ENCODE measurements at places on chromosomes 12 and 14.
A peak's percentile ranks its signal among the peaks of the same experiment; 100 is the strongest.

DNA sequence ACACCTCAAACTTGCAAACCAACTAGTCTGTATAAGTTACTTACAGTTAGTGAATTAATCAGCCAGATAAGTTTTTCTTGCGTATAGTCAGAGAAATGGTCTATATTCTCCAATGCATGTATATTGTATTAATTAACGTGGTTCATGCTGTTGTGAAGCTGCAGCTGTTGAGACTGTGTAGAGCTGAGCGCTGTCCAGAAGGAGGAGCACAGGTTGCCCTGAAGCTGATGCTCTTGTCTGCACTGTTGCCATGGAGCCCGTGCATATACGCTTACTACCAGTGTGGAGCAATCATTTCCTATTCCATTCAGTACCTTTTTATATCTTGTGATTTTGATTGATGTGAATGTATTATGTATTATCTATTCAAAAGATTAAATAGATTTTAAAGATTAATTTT lies 74.3 kb upstream of the ARID2 start:
- DNase-seq = no peak

DNA sequence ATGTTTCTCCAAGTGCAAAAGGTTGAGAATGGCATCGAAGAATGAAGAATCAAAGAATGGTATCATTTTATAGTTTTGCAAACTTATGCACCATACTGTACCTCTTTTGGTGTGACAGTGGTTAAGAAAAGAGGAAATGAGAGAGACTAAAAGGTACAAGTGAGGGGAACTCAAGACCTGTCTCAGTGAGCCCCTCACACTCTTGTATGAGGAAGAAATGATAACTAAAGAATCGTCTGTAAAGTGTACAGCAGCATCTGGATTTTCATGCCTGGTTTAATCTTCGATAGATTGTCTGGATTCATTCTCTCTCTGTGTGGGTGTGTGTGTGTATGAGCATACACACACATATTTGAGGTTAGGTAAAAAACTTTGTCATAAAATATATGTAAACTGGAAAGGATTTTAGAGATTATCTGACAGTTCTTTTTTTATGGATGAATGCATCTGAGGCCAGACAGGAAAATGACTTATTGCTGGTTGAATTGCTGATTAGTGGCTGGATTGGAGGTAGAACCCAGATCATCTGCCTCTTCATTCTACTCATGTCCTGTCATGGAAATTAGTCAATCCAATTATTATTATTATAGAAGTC lies 16.0 kb upstream of the SLC38A2 start:
- DNase-seq = no peak

GRCh38 chr12:112916270-112916669 lies 9.5 kb downstream of the OAS1 start:
- no peak for DNase-seq

DNA sequence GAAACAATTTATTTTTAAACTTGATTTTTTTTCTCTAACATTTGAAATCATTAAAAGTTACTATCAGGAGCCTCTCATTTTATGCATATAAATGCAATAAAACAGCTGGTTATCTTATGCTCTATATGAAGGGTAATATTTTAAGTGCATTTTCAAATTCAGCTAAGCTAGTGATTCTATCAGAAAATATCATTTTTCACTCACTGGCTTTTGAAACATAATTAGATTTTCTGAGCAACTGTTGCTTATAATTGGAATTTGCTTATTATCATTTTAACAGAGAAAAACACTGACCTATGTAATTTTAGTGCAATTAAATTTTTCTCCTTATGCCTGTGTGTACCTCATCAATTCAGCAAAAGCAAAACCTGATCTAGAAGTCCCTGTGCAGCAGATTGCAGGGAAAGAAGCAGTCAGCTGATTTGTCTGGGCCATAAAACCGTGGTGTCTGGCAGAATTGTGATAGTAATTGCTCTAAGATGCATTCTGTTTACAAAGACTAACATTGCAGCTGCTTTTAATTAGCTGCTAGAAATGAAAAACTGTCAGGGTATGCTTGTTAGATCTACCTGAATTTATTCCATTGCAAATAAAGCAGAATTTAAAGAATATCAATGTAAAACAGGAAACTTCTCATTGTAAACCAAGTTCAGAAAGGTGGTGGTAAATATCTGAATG lies 75.0 kb downstream of the BICD1 start:
- peak; percentile 16 for DNase-seq

DNA sequence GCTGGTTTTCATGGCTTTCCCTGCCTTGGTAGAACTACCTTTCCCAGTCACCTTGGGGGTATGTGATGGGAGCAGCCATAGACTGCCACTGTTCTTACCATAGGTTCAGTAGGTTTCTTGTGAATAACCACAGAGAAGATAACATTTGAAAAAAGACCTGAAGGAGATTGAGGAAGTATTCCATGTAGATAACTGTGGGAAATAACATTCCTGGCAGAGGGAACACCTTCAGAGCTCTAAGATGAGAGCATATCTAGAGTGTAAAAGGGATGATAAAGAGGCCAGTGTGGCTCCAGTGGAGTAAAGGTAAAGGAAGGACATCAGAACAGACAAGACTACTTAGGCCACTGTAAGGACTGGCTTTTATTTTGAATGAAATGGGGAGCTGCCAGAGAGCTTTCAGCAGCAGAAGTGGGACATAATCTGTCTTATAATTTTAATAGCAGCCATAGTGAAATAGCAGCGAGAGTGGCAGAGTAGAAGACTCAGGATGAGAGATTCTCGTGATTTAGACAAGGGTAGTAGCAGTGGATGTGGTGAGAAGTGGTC lies 82.6 kb upstream of the KCNH3 start:
- no peak for DNase-seq

DNA sequence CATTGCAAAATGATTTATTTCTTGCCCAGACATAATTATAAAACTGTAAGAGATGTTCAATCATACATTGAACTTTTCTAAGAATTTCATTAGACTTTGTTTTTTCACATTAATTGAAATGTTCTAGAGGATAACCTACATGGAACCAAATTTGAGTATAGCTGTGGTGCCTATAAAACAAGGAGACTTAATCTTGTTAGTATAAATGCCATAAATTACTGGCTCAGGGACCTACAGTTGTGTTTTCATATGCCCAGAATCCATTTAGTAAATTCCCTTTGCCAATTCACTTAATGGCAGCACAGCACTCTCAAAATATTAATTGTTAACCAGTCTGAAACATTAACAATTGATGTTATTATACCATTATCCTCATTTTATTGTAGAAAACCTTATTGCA lies 488.5 kb downstream of the NELL2 start:
- no peak for DNase-seq

DNA sequence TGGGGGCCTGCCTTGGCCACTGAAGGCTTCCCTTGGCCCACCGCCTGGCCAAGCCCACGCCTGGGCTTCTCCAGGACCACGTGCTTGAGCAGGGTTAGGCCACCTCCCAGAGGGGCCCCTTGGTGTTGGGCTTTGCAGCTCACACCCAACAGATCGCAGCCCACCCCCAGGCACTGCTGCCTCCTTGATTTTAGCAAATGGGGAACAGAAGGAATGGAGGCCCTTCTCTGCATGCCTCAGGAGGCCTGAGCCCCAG lies 23.3 kb downstream of the RAB35 start:
- DNase-seq = no peak

- peak; percentile 64 for DNase-seq
Observed at GRCh38 chr12:89051065-89051677, 301.1 kb downstream of the DUSP6 start.

DNA sequence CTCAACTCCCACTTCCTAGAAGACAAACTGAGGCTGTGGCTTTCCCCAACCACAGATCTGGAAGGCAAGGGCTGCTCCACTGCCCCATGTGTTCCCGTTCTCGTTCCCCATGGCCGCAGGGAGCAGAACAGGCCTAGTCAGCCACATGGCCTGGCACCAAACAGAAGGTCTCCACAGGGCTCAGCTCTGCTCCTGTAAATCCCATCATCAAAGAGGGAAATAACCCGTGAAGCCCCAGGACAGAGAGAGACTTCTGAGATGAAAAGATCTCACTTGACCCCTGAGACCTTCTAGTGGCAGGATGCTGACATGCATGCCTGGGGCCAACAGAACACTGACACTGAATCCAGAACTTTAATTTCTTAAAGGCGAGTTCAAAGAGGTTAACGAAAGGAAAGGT lies 68.9 kb downstream of the BCL11B start:
- no peak for DNase-seq

GRCh38 chr12:50442178-50442908 lies 41.7 kb downstream of the LARP4 start:
- no peak for DNase-seq

DNA sequence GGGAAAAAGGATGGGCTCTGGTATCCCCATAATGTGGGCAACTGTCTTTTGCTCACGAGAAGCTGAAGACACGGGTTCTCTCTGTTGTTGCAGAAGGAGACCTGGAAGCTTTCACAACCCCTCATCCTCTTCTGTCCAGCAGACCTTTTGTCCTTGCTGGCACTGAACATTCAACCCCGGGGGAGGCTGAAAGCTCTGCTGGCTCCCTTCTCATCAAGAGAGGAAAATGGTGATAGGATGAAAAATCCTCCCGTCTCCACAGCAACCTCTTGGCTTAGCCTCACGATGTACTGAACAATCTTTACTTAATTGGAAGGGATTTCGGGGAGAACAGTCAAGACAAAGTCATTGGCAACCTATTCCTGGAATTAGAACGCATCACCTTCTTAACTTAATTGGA lies 39.0 kb downstream of the ELK3 start:
- DNase-seq = no peak

- DNase-seq = no peak
Observed at GRCh38 chr12:1792406-1792805, 28.0 kb upstream of the LRTM2 start.

- DNase-seq = no peak
Observed at GRCh38 chr12:100503228-100503628, 29.6 kb downstream of the NR1H4 start.

GRCh38 chr14:72418806-72419205 lies 475.1 kb downstream of the DPF3 start:
- no peak for DNase-seq

DNA sequence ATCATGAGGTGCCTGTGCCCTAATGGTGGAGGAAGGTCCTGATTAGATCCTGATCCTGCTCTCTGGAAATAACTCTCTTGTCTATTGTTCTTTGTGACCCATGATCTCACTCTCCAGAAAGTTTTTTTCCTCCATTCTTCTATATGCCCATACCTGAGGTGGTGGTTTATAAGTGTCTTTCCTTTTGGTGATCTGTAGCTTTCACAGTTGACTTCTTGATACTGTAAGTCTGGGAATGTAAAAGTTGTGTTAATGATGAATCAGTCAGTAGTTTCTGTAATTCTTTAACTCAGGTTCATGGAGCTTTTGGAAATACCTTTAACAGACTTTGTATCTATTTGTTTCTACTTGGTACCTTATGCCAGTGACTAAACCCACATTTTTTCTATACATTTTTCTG lies 444.0 kb upstream of the FLRT2 start:
- no peak for DNase-seq

DNA sequence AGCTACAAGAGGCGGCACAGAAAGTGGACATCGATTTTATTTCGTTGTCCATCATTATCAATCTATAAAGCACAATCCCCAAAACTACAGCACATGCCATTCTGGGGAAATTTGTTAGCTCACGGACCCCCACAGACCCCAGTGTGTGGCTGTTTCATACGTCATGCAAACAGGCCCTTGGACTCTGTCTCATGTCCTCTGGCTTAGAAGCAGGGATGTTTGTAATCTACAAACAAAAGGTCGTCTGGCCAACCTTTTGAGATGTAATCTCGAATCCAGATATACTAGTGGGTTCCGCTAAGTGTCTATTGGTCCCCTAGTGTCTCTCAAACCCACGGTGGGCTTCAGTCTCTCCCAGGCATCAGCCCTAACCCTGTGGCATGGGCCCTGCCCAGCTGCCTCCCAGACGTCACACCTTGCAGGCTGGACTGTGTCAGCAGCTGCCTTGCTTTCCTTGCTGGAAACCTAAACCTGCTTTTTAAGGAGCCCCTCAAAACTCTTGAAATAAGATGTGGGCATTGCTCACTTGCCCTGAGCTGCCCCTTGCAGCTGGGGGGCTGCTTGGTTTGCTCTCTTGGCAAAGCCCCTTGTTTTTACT lies 220.8 kb downstream of the ZFP36L1 start:
- DNase-seq = no peak

DNA sequence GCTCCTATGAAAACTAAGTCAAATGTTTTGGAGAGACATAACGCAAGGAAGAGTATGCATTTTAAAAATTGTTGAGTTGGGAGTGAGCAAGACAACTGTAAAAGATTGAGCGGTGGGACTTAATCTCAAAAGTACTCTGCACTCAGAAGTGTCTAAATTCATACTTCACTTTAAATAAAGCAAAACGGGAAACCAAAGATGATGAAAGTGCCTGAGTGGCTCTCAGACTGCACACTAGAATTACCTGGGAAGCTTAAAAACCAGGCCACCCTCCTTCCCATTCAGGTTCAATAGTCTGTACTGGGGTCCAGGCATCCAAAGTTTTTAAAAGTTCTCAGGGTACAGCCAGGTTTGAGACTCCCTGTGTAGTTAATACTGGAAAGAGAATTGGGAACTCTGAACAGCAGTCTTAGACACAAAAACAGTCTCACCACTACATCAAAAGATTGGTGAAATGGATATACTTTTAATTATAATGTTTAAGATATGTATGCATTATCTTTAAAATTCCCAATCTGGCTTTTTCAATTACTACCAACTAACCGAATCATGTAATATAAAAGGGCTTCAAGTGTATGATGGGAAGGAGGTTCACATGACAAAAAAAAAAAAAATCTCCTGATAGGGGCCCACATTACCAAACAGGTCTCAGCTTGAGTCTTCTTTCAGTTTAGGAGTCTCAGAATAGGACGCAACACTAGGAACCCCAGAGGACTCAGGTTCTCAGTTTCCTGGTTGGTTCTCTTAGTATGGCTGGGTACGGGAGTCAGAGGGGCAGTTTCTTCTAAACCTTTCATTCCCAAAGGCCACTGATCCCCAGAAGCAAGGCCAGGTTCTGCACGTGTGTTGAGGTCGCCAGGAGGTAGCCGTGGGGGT lies 1.0 kb downstream of the HOMEZ start:
- DNase-seq = peak; percentile 25

DNA sequence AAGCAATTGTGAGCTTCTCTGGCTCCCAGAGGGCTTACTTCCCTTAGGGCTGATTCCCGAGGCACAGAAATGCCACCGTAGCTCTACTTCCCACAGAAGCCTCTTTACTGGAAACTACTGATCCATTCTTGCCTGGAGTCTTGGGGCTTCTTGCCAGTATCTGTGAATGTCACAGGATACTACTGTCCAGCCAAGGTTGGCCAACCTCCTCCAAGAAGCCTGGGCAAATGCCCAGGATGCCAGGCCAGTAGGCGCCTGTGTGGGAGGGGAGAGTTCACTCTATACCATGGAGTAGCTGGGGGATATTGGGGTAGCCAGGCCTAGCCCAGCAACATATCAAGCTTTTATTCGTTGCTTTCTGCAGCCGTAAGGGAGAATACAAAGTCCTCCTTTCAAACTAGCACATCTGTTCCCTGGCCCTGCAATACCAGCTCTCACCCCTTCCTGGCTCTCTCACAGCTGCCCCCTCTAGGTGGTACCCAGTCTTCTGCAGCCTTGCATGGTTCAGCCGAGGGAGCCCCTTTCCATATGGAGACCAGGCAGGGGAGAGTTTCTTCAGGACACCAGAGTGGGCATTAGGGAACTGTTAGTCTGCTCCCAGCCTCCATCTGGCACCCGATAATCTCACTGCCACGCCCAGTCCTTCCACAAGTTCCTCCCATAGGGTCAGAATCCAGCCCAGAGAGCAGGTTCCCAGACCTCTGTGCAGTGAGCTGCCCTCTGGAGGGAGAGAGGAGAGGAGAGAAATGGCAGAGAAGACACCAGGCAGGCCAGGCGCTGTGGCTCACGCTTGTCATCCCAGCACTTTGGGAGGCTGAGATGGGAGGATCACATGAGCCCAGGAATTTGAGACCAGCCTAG lies 24.3 kb upstream of the PLEK2 start:
- no peak for DNase-seq
